ENCODE measurements at places on chromosomes 1 and 21.

DNA sequence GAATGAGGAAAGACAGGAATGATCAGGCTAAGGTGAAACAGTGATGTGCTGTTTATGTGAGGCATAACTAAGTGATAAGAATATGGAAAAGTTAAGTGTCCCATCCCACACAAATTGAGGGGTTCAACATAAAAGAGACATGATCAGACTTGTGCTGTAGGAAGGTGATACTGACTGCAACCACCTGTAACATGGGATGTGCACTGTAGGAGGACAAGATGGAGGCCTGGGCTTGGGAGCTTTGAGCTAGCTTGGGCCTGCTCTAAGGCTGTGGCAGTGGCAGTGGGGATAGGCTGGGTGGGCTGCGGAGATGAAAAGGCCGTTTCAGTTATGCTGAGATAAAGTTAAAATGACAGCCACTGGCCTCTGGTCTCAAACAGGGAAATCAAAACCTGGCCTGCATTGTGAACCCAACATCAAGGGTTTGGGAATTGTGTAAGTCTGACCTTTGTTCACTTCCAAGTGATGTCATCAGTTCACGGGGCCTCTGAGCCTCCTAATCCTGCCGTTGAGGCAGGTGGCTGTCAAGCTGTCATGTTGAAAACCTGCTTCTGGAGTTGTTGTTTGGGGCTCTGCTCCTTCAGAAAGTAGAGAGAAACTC lies 61.2 kb upstream of the TENT5C start:
- no peak for DNase-seq

GRCh38 chr1:48649880-48650279 lies 126.8 kb downstream of the BEND5 start:
- DNase-seq: no peak

GRCh38 chr1:112093372-112093694 lies 103.9 kb upstream of the KCND3 start:
- DNase-seq: no peak

GRCh38 chr1:221141606-221142285 lies 262.5 kb downstream of the HLX start:
- no peak for DNase-seq

DNA sequence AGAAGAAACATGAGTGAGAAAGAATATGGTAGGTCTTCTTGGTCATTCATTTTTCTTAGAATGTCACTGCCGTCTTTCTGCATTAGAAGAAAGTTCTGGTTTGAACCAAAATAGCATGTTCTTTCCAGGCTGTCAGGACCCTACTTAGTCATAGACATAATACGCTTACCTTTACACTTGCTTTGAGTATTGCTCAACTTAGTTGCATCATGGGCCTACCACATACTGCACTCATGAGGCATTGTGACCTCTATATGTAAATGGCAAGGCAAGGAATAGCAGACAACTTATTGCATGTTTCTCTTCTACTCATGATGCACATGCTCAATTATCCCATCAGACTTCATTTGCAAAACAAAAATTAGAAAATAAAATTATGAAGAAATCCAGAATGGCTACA lies 415.0 kb downstream of the HLX start:
- DNase-seq: no peak

DNA sequence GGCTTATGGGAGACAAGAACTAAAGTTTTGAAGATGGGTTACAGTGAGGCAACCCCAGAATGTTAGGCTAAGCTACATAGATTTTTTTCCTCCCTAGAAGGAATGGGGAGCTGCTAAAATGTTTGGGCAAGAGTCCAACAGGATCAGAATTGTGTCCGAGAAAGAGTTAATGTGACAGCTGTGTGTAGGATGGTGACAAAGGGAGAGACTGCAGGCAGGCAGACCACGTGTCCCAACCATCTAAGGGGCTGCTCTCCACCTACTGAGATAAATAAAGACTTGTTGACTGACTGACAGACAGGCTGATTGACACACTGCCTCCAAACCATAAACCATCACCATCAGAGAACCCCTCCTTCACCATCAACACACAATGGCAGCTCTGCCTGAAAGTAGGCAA lies 133.7 kb upstream of the CTTNBP2NL start:
- DNase-seq: no peak

GRCh38 chr1:1782399-1783221 lies 4.3 kb upstream of the NADK start:
- peak; percentile 84 for DNase-seq

GRCh38 chr21:31132574-31133242 lies 94.4 kb upstream of the KRTAP19-8 start:
- no peak for DNase-seq

- DNase-seq: no peak
These were observed 28.5 kb upstream of the FGGY start for GRCh38 chr1:59268406-59268805.

GRCh38 chr1:37240897-37241296 lies 206.6 kb upstream of the GRIK3 start:
- no peak for DNase-seq

DNA sequence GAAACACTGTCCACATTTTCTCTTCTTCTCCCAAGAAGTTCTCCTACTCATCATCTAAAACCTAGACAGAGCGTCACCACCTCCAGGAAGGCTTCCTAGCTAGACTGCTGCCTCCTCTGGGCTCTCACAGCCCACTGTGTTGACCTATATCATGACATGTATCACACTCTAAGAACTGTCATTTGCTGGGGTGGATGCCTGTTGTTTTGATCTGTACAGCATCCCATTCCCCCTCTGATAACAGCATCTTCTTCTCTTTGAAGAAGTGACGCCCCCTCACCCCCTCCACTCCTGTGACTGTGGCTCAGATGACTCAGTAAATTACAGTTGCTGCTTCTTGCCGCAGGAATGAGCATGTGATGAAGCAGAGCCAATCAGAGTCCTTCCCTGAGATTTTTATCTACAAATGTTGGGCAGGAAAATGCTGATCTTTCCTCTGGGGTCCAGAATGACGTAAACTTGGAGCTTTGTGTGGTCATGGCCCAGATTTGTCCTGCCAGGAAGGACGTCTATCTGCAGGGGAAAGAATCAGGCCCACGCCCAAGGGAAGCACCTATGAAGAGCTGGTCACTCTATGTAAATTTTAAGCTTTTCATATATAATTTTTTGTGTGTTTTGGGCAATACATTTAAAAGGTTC lies 28.0 kb upstream of the FOXO6 start:
- DNase-seq: no peak

GRCh38 chr1:164583835-164584539 lies 25.0 kb downstream of the PBX1 start:
- DNase-seq: no peak

GRCh38 chr1:143698016-143698415 lies 273.8 kb downstream of the FAM72C start:
- no peak for DNase-seq

DNA sequence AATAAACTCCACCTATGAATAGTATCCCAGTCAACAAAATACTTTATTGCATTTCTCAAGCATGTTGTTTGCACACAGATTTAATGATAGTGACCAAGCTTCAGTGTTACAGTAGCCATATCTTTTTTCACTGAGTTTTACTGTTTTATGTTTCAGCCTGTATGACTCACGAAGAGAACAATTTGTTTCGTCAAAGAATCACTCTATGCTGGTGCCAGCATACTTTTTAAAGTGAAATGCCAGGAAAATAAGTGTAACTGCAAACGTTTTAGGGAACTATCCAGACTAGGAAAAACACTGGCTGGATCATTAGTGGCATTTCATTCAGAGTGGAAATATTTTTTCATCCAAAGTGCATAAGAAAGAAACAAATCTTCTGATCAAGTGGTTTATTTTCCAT lies 210.8 kb downstream of the COL11A1 start:
- no peak for DNase-seq

- DNase-seq: peak; percentile 46
These were observed 2.9 kb upstream of the LRP8 start for GRCh38 chr1:53330819-53331218.

GRCh38 chr1:98001764-98002163 lies 80.9 kb upstream of the DPYD start:
- DNase-seq: no peak

GRCh38 chr1:44817771-44818495 lies 9.6 kb downstream of the BTBD19 start:
- DNase-seq: no peak

GRCh38 chr1:43548285-43549271 lies 17.9 kb downstream of the PTPRF start:
- DNase-seq: no peak

DNA sequence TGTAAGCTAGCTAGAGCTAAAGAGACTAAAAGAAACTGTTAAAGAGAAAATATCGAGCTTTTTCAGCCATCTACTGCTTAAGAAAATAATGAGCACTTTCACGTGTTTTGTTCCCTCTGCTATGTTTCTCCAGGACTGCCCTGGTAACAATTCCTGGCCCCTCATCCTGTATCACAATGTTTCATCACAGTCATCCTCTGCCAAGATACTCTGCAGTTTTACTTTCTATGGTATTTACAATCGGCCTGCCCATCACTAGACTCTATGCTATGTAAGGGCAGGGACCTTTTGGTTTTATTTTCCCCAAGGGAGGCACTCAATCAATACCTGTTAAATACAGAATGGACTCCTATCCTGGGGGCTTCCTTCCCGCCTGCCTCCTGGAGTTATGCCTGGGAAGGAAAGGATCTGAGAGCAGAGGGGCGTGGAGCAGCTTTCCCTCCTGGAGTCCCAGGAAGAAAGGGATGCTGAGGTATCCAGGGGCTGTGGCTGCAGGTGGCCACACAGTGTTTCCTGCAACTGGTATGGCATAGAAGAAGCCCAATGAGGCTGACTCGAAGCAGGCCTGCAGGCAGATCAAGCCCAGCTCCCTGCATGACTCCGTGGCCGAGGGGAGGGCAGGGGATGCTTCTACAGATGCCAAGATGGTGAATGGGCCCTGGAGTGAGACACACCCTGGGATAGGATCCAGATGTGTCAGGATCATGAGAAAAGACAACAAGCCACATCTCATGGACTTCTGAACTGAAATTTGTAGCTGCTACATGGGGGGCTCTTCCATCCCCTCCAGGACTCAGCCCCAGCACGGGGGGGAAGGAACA lies 52.9 kb downstream of the MATN1 start:
- DNase-seq: no peak

DNA sequence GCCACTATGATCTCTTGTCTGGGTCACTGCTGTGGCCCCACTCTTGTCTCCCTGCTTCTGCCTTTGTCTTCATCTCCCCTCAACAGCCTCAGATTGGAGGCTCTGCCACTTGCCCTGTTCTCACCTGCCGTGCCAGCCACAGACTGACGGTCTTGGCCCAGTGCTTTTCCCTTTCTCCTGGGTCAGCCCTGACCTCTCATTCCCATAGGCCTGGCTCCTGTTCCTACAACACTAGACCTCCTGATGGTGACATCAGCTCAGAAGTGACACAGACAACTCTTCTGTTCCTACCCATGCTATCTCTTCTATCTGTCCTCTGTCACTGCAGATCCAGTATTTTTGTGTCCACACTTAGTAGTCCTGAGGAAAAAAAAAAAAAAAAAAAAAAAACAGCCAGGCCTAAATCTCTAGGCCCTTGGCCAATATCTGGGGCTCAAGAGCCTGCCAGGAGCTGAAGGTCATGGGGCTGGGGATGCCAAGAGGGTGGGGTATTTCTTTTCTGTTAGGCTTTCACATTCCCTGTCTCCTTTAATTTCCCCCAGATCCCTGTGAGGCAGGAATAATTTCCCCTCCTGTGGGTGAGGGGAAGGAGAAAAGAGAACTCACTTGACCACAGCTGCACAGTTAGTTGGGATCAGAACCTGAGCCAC lies 42.0 kb upstream of the FOXO6 start:
- DNase-seq: no peak

- no peak for DNase-seq
These were observed 146.4 kb downstream of the LRIG2 start for GRCh38 chr1:113219377-113219776.

All from Right ventricle myocardium inferior (tissue), 1 donor.